Dorsolateral prefrontal cortex (tissue), 122 donors: ENCODE measurements at places on chromosomes 16 and 17.

GRCh38 chr17:647324-648197 lies 67.1 kb downstream of the VPS53 start:
- no peak for DNase-seq

DNA sequence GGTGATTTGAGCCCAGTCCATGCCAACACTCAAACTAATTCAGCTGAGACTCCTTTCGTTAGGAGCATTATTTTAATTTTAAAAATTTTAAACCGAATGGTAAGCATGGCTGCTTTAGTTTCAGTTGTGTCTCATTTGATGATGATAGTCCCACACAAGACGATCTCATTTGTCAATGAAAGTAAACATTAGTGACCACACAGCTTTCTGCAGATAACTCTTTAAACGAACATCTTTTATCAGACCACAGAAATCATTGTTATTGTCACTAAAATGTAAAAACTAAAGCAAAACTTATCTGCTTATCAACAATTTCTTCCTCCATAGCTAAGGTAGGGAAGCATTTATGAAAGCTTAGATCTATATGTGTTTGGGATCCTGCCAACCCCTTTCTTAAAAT lies 382.2 kb downstream of the ZFHX3 start:
- no peak for DNase-seq

- no peak for DNase-seq
Measured at GRCh38 chr16:74766729-74767128, 7.9 kb downstream of the FA2H start.

GRCh38 chr16:10322723-10323527 lies 62.9 kb upstream of the ATF7IP2 start:
- no peak for DNase-seq

- no peak for DNase-seq
Measured at GRCh38 chr17:27478901-27479538, 22.8 kb downstream of the KSR1 start.

GRCh38 chr16:50999181-50999580 lies 151.9 kb downstream of the SALL1 start:
- DNase-seq = no peak

GRCh38 chr16:11793840-11794239 lies 3.2 kb downstream of the ZC3H7A start:
- no peak for DNase-seq

DNA sequence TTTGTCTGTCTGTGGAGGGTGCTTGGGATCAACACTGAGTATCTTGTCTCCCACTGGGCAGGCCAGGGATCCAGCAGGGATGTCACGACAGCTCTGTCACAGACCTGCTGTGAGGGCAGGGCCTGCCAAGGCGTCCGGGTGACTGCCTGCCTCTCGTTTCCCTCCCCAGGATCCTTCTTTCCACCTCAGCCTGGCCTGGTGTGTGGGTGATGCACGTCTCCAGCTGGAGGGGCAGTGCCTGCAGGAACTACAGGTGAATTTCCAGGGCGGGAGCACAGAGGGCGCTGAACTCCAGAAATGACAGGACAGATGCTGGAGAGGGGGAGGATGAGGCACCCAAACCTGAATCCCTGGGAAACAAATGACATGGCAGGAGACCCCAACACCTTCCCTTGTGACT lies 6.8 kb upstream of the MMP15 start:
- DNase-seq = no peak

DNA sequence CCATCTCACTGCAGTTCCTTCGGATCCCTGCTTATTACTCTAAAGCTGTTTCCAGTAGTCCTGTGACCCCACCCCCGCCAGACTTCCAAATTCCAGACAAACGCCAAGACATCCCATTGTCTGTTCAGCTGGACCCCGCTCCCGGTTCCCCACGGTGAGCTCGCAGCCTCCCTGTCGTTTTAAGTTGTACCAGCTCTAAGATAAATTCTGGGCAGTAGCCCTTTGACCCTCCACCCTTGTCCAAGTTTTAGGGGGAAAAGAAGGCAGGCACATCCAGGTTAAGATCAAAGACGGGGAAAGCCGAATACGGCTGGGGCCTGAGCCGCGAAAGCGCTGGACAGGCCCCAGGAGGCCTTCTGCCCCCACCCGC lies 589 bp downstream of the ARL6IP1 start:
- no peak for DNase-seq

- DNase-seq = no peak
Measured at GRCh38 chr17:16123531-16123930, 91.8 kb downstream of the NCOR1 start.

GRCh38 chr17:47999582-47999981 lies 28.7 kb downstream of the CDK5RAP3 start:
- no peak for DNase-seq
